ENCODE measurements at places on chromosomes 11 and 22.

DNA sequence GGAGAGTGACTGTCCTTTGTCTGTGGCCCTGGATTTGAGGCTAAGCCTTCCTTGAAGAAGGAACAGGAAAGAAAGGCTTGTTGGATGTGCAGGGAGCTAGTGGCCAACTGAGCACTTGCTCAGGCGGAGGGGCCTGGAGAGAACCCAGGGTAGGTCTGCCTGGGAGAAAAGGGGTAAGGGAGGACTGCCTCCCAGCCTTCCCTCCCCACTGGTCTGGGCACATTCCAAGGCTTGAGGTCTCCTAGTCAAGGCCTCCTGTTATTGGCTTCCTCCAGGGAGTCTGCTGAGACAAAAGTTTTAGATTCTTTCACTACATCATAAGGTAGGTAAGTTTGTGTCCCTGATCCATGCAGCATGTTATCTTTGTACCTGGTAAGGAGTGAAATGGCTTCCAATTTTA lies 15.2 kb downstream of the KCNQ1OT1 start:
- no peak for DNase-seq

DNA sequence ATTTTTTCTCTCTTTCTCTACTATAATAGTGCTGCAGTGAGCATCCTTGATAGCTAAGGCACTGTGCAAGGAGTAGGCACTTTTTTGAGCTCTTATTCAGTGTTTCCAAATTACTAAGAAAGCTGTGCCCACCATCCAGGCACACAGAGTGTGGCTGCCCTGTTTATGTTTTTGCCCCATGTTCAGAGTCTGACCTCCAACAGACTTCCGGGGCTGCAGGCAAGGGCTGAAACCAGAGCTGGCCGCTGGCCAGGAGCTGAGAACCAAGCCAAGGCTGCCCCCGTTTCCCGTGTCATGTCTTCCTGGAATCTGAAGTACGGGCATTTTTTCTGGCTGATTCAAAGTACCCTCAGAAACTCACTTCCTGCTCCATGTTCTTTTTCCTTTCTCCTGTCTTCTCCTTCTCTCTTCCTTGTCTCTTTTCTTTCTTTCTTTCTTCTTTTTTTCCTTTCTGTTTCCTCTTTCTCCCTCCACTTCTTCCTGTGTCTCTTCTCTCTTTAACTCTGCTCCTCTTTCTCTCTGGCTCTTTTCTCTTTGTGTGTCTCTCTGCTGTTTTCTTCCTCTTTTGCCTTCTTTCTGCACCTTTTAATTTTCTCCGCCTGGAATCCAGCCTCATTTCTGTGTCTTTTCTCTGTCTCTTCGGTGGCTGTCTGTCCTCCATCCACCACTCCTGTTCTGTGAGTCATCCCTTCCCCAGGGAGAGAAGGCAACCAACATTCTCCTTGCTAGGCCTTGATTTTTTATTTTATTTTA lies 17.0 kb upstream of the KCTD14 start:
- peak; percentile 19 for DNase-seq

GRCh38 chr22:22422629-22423112 lies 85.9 kb downstream of the ZNF280B start:
- DNase-seq, result peak; percentile 74

- no peak for DNase-seq
Observed at GRCh38 chr11:102426000-102426399, 26.6 kb downstream of the TMEM123 start.

- no peak for DNase-seq
Observed at GRCh38 chr22:39731481-39731880, 160.9 kb downstream of the CACNA1I start.

DNA sequence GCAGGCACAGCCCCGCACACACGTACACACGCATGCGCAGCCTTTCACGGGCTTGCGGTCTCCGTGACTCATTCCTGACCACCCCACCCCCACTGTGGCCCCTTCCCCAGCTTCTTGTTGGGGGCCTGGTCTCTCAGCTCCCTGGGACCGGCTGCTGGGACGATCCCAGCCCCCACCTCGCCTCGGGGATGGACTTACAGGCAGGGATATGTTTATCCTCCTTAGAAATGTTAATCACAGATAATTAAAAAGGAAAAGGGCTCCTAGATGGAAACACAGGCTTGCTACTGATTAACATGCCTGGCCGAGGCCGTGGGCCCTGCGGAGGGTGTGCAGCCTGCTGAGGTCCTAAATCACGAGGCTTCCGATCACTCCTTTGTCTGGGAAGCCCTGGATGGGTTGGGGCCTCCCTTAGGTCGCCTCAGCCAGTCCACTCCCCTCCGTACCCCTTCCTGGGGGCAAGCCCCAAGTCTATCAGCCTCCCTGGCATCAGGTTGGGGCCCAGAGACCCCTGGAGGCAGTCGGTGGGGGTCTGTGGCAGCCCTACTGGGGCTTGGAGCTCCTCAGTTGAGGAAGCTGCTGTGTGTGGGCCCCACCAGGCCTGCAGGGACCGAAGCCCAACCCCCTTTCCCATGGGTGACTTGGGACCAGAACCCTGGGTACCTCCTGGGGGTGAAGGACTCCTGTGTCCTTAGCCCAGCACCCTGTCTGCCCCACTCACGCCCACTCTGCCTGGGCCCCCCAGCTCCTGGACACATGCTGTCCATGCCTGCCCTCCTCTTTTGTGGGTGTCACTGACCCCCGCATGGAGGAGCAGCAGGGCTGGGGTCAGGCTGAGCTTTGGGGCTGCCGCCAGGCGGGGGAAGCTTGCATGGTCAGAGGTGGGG lies 20.6 kb downstream of the TSPAN4 start:
- no peak for DNase-seq

GRCh38 chr22:42202669-42203068 lies 67.8 kb downstream of the TCF20 start:
- DNase-seq, result peak; percentile 25

- no peak for DNase-seq
Observed at GRCh38 chr11:80024119-80024518, 583.3 kb upstream of the TENM4 start.

GRCh38 chr11:132839236-132839945 lies 692.9 kb downstream of the OPCML start:
- DNase-seq, result no peak

- no peak for DNase-seq
Observed at GRCh38 chr11:45930031-45930794, 7.8 kb downstream of the LARGE2 start.

- no peak for DNase-seq
Observed at GRCh38 chr11:120023120-120023519, 114.8 kb downstream of the TRIM29 start.

DNA sequence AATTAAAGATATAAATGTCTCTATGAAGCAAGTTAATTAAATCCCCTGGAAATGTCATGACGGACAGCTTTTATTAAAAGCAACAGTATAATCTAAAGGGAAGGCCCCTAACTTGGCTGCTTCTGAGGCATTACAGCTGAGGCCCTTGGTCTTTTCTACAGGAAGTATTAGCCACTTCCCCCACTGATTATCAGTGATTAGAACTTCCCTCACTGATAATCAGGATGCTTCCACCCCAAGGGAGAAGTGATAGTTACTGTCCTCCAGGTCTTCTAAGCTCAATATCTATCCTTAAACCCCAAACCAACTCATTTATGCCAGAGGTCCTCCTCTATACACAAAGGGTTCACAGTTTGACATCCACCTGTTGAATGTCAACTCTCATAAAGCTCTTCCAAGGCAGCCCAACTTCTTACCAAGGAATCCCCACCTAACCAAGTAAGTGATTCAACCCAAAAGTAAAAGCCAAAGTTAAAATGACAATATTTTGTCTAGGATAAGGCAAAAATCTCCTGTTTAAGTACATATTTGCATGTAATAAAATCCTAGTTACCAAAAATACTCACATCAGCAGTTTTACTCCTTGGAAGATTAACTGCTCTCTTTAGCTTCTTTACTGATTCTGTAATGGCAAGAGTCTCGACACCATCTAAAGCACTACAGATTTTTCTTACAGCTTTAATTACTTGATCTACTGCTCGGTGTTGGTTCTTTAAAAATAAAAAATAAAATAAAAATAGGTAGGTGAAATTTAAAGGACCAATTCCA lies 58.6 kb upstream of the RPS13 start:
- no peak for DNase-seq

- DNase-seq, result no peak
Observed at GRCh38 chr22:50536226-50536625, 6.4 kb upstream of the TYMP start.

- DNase-seq, result no peak
Observed at GRCh38 chr11:125685228-125685627, 4.6 kb upstream of the ACRV1 start.

GRCh38 chr22:45903355-45904135 lies 73.4 kb downstream of the WNT7B start:
- no peak for DNase-seq

GRCh38 chr11:120235024-120235628 lies 4.8 kb upstream of the POU2F3 start:
- peak; percentile 54 for DNase-seq

- no peak for DNase-seq
Observed at GRCh38 chr11:6297831-6298230, 22.5 kb downstream of the CAVIN3 start.

All from stimulated activated CD4-positive, alpha-beta T cell treated with anti-CD3 and anti-CD28 coated beads, Interleukin-4, amount 100 ng/mL, for 48 hours (primary cell).